Left hindlimb (tissue), 1 donor: ENCODE measurements at places on chromosomes 6 and 20.

DNA sequence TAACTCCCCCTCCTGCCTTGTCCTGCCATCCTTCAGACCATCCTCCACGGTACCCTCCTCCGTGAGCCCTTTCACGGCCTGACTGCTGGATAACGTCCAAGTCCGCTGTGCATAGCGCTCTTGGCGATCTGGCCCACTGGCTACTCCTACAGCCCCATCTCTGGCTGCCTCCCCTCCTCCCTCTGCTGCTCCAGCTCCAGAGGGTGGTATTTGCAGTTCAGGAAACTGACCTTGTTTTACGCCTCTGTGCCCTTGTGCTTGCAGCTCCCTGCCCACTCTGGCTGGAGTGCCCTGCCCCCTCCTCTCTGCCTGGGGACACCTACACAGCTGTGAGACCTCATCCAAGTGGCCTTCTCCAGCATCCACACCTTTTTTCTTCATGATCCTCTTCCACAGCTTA lies 6.5 kb upstream of the RREB1 start:
- DNase-seq: no peak

DNA sequence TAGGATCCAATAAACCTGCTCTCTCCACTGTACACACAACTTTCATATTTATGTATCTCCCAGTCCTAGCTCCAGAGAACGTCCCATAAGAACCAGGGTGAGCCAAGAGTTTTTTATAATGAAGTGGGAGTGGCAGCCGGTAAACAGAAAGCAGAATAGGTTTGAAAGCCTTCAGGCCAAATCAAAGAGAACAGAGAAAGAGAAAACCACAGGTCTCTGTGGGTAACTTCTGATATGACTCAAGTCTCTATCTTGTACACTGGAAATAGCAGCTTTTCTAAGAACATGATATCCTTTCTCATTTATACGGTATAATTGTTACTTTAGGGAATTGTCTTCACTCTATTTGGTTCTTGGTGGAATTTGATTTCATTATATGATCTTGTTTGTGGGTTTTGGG lies 273.6 kb downstream of the PACRG start:
- DNase-seq: no peak

GRCh38 chr20:63027221-63027921 lies 20.6 kb upstream of the BHLHE23 start:
- no peak for DNase-seq

GRCh38 chr20:57753332-57754164 lies 43.7 kb upstream of the PMEPA1 start:
- DNase-seq: no peak

- no peak for DNase-seq
Observed at GRCh38 chr20:24727795-24728194, 221.3 kb upstream of the CST7 start.

DNA sequence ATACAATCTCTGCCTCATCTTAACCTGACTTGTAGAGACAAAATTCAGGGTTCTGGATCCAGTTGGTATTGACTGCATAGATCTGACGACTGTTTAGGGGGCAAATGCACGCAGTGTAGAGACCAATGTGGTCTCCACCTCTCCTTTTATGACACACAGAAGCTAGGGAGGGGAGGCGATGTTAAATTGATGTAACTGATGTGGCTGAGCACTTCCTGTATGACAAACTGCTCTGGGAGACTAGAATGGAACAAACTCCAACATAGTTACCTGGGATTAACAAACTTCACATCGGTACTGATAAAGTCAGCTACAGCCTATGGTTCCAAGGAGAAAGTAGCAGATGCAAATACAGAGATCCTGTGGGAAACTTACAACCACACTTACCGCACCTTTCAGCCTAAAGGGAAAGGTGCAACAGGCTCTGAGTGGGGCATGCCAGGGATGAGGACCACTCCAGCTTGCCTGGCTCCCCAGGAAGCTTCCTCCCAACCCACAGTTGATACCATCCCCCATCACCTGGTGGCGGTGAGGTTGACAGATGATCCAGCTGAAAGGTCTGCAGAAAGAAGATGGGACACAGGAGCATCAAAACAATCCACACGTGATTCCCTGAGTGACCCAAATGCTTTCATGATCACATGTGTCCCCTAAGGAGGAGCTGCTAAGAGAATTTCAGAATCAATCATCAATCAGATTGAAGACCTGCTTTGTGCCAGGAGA lies 60.6 kb upstream of the MRPS10 start:
- no peak for DNase-seq

DNA sequence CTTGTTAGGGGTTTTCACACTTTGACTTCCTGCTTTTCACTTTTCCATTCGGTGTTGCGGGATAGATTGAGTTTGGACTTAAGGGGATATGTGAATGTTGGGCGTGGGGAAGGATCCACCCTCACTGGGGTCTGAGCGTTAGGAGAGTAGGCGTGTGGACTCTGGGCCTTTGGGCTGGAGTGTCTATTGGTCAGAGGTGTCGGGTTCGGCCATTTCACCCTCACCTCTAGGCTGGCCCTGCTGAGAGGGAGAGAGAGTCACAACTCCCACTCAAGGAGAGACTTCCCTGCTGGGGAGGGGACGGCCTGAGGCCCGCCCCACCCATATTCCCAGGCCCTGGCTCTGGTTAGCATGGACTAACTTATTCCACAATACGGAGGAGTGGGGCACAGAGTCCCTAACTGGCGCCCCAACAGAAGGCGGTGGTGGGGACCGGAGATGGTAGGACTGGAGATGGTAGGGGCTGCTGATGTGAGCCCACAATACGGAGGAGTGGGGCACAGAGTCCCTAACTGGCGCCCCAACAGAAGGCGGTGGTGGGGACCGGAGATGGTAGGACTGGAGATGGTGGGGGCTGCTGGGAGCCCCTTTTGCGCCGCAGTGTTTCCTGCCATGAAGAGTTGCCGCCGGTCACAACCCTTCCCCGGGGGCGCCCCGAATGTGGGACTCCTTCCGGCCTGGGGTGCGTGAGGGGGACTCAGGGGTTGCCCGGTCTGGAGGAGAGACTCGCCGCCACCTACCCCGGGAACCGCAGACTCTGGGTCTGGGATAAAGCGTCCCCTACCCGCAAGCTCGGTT lies 1.4 kb upstream of the PTPRA start:
- no peak for DNase-seq

DNA sequence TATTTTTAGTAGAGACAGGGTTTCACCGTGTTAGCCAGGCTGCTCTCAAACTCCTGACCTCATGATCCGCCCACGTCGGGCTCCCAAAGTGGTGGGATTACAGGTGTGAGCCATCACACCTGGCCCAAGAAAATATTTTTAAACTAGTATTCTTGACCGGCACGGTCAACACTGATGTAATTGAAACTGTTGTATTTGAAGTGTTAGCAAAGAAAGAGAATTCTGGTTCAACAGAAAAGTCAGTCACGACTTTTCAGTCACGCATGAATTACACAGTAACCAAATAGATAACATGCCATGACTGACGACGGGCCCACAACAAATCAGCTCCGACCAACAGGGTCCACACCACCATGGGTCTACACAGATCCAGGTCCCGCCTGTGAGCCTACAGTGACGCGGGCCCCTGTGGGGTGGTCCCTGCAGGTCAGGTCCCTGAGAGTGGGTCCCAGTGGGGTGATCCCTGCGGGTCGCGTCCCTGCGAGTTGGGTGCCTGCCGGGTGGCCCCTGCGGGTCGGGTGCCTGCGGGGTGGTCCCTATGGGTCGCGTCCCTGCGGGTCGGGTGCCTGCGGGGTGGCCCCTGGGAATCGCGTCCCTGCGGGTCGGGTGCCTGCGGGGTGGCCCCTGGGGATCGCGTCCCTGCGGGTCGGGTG lies 1.0 kb downstream of the GMEB2 start:
- DNase-seq: peak; percentile 62

GRCh38 chr20:62439218-62439617 lies 11.9 kb upstream of the RBBP8NL start:
- DNase-seq: no peak

- DNase-seq: no peak
Observed at GRCh38 chr20:17542993-17543412, 11.8 kb upstream of the BFSP1 start.

GRCh38 chr20:41373251-41373783 lies 6.7 kb upstream of the EMILIN3 start:
- DNase-seq: no peak

DNA sequence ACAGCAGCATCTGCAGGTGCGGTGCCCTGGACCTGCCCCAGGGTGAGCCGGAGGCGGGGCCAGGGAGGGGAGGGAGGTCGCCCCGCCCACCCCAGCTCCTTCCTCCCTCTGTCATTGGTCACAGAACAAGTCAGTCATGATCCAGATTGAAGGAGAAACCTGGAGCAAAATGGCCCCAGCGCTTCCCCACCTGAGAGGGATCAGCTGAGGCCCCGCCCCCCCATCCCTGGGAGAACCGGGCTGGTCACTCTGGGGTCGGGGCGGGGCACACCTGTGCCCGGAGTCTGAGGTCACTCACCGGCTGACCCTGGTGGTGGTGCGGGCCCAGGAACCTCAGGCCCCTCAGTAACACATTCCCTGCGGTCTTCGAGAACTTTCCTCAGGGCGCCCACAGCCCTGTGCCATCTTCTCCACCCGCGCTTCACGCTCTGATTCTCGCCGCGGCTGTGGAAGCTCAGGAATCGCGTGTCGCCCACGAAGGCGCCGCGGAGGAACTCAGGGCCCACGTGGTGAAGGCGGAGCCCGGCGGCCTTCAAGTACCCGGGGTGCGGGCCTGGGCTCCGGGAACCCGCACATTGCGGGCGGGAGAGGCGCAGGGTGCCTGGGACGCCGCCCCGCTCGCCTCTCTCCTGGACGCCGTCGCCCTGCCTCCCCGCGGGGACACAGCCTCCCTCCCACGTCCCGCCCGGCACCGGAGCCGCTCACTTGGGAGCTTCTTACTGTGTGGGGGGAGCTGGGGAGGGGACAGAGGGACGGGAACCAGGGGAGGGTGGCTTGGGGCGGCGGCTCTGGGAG lies 36.4 kb upstream of the HLA-C start:
- no peak for DNase-seq

DNA sequence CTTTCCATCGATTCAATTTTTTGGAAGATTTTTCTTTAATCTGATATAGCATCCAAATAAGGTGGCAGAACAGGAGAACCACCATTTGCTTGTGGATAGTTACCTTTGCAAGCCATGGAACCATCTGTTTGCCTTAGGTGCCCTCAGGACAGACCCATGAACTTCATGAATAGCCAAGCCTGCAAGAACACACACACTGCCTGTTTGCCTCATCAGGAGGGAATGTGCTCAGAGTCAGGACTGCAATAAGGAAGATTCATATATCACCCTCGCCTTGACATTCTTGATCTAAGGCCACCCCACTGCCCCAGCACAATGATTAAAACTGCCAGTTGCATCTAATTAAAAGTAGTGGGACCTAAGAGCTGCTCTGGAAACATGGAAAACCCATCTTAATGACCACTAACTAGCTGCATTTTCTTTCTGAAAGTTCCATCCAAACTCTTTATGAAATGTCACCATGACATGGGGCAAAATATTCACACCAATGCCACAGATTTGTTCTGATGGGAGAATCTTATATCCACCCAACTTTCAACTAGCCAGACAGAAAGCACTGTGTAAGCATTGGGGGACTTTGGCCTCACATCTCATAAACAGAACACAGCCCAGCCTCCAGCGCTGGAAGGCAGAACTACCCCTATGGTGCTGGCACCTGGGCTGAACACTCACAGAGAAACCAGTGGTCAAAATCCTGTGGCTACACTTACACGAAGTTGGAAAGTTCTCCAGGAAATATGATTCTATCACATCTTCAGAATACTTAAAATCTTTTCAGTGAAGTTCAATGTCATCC lies 48.3 kb downstream of the TBXT start:
- no peak for DNase-seq

DNA sequence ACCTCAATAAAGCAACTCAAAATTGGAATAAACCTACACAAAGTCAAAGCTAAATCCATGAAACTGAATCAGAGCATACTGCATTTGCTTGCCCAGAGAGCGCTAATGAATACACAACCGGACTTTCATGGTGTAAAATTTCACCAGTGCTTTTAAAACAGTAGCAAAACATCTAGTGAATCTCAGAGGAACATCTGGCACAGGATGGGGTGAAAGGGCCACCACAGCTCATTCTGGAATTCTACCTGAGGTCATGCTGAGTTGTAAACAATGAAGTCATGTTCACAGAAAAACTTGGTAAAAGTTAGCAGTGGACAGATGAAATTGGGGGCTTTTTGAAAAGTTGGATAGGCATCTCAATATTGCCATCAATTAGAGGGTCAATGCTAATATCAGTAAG lies 125.6 kb upstream of the STXBP5 start:
- DNase-seq: no peak

DNA sequence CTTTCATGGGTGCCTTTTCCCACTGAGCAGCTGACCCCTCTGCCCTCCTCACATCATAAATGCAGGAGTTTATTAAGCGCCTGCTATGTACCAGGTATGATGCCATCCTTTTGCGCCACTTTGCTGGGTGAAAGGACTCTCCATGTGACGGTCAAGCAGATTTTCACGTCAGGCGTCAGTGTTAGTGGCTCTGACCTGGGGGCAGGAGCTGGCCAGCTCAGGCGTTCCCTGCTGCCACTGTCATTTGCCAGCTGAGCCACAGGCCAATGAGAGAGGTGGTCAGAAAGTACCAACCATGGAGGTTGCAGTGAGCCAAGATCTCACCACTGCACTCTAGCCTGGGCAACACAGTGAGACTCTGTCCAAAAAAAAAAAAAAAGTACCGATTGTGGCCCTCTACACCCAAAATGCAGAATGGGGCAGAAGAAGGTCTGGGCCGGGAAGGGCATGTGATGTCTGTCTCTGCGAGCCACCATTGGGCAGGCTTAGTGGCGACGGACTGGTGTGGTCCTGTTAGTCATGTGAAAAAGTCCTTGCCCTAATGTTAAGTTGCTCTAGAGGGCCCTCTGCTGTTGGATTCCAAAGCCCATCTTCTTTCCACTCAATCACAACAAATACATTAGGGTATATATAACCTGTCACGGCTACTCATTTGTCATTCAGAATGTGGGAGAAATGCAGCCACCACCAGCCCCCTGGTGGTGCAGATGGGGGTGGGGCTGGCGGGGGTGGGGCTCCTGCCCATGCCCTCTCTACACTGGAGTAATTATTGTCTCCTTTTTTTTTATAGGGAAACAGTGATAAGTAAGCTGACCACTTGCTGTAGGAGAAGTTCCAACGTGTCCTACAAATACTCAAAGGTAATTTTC lies 18.4 kb upstream of the SLC22A1 start:
- no peak for DNase-seq

GRCh38 chr20:971346-971745 lies 30.8 kb downstream of the RSPO4 start:
- no peak for DNase-seq
